ENCODE measurements at places on chromosomes 6 and 20.

GRCh38 chr6:121851056-121851455, 415.6 kb downstream of the GJA1 start:
- no peak for DNase-seq

- no peak for DNase-seq
Measured at GRCh38 chr6:123990376-123990775, 186.7 kb downstream of the NKAIN2 start.

- DNase-seq = no peak
Measured at GRCh38 chr20:48897305-48898010, 24.1 kb upstream of the ARFGEF2 start.

DNA sequence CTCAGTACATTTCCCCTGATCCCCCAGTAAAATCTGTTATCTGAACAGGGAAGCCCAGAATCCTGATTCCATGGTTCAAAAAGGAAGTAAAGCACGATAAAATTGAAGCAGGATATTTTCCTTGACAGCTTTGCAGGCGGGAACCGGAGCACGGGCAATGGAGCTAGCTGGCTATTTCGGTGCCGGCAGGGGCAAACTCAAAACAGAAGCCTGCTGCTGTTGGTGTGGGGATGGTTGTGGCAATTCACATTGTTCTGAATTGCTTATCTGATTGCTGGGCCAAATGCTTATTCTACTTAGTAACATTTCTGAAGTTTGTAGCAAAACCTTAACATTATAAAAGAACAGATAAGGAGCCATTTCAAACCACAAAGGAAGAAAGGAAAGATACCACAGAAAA, 172.4 kb downstream of the MMS22L start:
- no peak for DNase-seq

DNA sequence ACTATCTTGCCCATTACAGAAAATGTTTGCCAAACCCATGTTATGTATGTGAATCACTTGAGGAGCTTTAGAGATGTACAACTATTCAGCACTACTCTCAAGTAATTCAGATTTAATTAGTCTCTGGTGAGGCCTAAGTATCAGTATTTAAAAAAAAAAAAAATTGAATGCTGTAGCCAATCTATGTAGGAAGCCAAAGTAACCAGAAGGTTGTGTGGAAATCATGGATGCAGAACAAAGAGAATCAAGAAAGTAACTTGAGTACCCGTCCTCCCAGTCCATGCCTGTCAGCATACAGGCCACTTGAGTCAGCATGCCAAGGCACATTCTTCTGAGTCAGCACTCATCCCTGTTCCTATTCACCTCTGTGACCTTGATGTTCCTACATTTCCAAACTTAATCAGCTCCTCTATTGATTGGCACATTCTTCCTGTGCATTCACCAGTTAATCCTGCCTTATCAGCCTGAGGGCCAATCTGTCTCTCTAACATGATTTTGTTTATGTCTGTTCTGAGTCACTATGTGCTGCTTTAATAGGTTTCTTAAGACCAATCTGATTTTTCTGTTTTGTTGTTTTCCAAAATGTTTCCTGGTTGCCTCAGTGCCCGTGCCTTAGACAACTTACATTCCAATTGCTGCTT, 165.6 kb downstream of the KCNQ5 start:
- no peak for DNase-seq

DNA sequence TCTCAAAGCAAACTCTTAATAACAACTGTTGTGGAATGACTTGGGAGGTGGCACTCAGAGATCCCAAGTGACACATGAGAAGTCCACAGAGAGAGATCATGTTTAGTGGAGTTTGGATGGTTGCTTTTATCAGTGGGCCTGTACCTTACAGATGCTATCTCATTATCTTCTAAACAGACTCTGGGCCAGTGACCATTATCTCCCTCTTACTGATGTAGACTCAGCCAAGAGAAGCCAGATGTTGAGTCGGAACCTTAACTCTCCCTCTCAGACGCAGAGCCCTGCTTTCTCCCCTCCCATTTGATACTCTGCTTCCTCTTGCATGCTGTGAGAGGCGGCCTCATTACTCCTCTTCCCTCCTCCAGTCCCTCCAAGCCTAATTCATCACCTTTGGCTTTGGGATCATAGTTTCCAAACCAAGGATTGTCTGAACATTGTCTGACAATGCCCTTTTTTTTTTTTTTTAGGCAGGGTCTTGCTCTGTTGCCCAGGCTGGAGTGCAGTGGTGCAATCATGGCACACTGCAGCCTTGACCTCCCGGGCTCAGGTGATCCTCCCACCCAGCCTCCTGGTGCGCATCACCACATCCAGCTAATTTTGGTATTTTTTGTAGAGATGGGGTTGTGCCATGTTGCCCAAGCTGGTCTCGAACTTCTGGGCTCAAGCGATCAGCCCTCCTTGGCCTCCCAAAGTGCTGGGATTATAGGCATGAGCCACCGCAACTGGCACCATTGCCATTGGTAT, 4.5 kb upstream of the DDR1 start:
- DNase-seq = no peak

GRCh38 chr6:52388790-52389189, 26.8 kb downstream of the PAQR8 start:
- peak; percentile 22 for DNase-seq

DNA sequence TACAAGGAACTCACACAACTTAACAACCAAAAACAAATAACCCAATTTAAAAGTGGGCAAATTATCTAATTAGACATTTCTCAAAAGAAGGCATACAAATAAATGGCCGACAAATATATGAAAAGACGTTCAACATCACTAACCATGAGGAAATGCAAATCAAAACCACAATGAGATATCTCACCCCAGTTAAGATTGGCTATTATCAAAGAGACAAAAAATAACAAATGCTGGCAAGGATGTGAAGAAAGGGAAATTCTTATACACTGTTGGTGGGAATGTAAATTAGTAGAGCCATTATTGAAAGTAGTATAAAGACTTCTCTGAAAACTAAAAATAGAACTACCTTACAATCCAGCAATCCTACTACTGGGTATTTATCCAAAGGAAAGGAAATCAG, 96.7 kb upstream of the SIRPG start:
- DNase-seq = no peak
